NCI-H1930 (cell line): ENCODE measurements at places on chromosomes 1 and 21.

GRCh38 chr1:153790313-153790965, 15.2 kb downstream of the SLC27A3 start:
- no peak for DNase-seq

DNA sequence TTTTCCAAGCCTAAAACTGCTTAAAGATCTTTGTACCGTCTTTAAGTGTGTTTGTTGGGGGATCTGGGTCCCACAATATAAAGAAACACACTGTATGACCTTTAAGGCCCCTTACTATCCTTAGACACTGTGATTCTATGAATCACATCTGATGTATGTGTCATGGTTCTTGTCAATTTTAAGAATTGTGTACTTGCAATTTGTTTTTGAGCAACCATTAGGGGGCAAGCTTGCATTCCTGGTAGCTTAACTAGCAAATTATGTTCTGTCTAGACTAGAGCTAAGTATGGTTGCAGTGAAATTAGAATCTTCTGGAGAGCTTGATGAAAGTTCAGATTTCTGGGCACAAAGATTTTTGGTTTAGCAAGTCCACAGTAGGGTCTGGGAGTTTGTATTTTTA, 219.5 kb downstream of the TPR start:
- DNase-seq = no peak

GRCh38 chr1:218454700-218455282, 109.7 kb downstream of the TGFB2 start:
- no peak for DNase-seq

DNA sequence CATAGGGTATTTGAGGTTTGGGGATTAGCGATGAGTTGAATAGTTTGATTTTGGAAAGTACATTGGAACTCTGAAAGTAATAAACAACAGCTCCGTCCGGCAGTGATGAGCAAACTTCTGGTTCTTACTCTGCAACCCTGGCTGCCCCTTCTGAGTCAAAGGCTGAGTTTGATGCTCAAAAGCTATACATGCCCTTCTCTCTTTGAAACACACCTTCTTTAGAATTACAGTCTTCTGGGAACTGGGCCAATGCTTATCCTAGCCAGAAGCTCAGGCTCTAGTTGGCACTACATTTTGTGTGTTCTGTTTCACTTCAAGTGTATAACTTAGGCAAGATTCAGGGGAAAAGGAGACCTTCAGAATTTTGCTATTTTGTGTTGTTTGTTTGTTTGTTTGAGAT, 9.3 kb downstream of the AHCYL1 start:
- DNase-seq = no peak

DNA sequence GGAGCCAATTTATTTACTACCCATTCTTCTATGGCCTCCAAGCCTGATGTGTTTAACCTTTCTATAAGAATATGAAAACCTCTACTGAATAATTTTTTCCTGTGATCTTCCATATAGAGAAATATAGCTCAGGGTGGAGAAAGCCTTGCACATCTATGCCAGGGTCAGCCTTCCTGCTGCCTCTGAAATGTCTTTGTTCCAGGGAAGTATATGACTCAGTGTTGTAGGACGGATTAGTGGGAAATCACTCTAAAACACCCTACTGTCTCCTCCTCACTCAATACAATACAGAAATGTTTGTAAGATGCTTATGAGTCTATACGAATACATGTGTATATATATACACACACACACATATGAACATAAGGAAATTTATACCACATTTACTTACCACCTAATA, 1044.9 kb downstream of the BRINP3 start:
- DNase-seq = no peak

GRCh38 chr1:229941831-229942230, 125.2 kb upstream of the GALNT2 start:
- DNase-seq = no peak

- DNase-seq = no peak
Measured at GRCh38 chr1:173852105-173852504, 15.7 kb downstream of the GAS5 start.

- DNase-seq = no peak
Measured at GRCh38 chr1:15684468-15685291, 560 bp downstream of the PLEKHM2 start.

GRCh38 chr1:155175281-155175926, 1.8 kb downstream of the TRIM46 start:
- DNase-seq = no peak
